Activated naive CD8-positive, alpha-beta T cell treated with anti-CD3 and anti-CD28 coated beads, Interleukin-2, amount 50 U/mL, for 16 hours (primary cell): ENCODE measurements at places on chromosomes 5 and 9.

GRCh38 chr5:14735944-14736343 is 71.4 kb downstream of the OTULIN start:
- DNase-seq = no peak

- DNase-seq = no peak
Observed at GRCh38 chr5:10703676-10704075, 57.4 kb downstream of the DAP start.

DNA sequence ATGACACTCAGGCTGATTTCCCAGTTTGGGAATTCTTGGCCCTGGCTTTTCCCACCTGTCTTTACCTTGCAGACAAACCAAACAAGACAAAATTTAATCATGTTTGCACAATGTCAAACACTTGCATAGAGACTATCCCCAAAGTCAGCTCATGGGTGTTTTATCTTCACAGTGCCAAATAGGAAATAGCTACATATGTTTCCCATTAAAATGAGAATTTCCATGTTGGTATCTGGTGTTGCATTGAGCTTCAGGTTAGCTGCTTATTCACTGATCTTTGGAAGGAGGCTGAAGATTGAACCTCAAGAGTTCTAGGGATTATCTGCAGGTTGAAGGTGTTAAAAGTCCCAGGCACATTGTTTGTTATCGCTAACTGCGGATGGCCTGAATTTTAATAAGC is 19.5 kb downstream of the MAP1B start:
- no peak for DNase-seq

DNA sequence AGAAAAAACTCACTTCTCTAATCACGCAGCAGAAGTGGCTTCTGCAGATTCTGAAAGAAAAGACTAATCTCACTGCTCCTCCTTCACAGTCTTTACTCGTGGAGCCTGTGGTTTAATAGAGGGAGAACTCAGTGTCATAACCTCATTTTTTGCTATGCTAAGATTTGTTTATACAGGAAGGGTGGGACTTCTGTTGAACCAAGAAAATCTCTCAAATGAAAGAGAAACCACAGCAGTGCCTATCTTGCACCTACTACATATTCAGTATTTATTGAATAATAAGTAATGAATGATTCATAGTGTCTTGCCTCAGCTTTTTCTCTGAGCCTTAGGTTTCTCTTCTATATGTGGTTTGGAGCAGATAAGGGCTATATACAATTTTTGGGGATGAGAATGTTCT is 136.1 kb upstream of the DMAC1 start:
- DNase-seq = no peak

DNA sequence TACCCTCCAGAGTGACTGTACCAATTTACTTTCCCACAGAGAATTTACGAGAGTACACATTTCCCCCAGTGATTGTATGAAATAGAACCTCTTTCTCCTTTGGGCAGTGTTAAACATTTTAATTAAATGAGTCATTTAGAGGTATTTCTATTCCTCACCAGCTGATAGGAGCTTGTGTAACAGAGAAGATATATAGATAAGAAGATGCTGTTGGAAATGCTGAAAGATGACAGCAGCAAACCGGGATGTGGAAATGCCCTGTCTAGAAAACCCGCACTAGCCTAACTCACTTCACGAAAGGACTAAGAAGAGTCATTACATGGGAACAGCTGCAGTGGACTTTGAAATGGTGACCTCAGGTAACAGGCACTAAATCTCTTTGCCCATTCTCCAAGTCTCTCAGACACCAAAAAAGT is 68.3 kb downstream of the LPAR1 start:
- no peak for DNase-seq

DNA sequence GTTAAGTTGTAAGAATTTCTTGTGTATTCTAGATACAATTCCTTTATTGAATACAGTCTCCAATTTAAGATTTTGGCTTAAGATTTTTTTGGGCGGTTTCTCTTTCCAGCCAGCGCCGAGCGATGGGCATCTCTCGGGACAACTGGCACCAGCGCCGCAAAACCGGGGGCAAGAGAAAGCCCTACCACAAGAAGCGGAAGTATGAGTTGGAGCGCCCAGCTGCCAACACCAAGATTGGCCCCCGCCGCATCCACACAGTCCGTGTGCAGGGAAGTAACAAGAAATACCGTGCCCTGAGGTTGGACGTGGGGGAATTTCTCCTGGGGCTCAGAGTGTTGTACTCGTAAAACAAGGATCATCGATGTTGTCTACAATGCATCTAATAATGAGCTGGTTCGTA is 278.7 kb upstream of the TARS1 start:
- DNase-seq = no peak

GRCh38 chr5:141095263-141095641 is 837 bp downstream of the PCDHB2 start:
- no peak for DNase-seq

DNA sequence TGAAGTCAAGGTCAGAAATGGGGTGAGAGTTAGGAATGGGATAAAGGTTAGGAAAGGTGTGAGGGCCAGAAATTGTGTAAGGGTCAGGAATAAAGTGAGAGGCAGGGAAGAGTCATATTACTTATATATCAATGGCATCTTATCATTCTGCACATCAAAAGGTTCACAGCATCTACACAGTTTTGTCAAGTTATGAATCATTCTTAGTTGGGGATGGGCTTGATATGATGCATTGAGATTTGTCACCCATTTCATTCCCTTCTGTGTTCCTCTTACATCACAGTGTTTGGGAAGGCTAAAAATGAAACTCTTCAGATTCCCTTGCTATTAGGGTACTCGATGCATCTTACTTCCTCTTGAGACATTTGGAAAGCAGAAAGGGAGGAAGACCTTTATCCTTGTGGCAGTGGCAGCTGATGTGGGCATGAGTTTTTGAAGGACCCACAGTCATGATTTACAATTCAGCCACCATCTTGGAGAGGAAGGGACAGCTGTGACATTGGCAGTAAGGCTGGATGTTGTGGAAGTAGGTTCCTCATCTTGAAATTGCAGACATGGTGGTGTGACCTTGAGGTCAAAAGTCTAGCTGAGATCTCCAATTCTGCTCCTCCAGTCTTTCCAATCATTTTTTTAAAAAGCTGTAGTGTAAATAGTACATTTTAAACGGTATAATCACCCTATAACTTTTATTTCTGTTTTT is 24.2 kb upstream of the NPR3 start:
- no peak for DNase-seq

GRCh38 chr5:16791036-16791705 is 144.9 kb downstream of the MYO10 start:
- DNase-seq = no peak

GRCh38 chr9:6488395-6488794 is 75.4 kb downstream of the UHRF2 start:
- DNase-seq = no peak

- no peak for DNase-seq
Observed at GRCh38 chr5:96852759-96853158, 23.5 kb upstream of the ERAP2 start.

DNA sequence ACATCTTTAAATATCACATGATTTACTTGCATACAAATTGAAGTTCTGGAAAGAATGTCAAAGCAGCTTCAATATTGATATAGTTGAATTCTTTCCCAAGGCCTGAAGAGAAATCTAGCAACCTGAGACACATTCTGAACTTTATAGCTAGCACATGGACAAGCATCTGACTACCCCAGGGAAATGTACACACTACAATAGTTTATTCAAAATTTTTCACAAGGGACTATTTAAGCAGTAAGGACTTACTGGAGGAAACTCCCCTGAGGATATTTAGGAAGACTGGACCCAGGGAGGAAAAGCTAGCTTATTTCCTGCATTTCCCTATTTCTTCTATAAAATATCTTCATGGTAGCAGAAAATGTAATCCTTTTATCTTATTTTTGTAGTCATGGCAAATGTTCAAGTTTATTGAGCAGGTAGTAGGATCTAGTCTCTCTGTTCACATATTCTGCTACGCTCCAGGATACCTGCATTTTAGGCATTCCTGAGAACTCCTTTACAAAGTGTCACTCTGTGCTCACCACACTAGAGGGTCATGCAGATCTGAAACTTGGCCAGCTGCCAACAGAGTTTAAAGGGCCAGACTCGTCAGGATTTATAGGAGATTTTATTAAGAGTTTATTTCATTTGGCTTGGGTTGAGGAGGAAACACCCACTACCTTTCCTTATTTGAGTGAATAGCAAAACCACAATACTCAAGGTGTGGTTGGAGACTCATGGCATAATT is 348.4 kb upstream of the FTMT start:
- no peak for DNase-seq

DNA sequence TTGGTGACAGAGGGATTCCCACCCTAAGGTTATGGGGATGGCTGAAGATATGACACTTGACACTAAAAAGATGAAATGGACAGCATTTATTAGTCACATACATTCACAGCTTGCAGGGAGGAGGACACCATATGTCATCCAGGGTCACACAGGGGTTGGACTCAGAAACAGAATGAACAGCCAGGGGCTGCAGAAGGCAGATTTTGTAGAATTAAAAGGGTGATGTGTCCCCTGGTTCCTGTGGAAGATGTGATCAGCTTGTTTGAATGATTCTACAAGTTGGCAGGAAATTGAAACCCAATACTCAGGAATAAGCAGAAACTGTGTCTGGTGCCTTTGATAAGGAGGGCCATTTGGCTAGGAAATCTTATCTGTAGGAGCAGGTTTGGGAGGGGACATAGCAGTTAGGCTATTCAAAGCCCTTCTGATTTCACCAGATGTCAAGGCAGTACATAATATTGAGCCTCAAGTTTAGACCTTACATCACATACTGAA is 102.3 kb upstream of the GRIN3A start:
- DNase-seq = no peak

- DNase-seq = no peak
Observed at GRCh38 chr9:112819635-112820496, 69.3 kb downstream of the SNX30 start.

GRCh38 chr5:96433066-96433447 is at the start of gene PCSK1:
PCSK1 (minus strand) TSS chr5:96433248; CDS start chr5:96433042, 206 bp downstream.
- no peak for DNase-seq

DNA sequence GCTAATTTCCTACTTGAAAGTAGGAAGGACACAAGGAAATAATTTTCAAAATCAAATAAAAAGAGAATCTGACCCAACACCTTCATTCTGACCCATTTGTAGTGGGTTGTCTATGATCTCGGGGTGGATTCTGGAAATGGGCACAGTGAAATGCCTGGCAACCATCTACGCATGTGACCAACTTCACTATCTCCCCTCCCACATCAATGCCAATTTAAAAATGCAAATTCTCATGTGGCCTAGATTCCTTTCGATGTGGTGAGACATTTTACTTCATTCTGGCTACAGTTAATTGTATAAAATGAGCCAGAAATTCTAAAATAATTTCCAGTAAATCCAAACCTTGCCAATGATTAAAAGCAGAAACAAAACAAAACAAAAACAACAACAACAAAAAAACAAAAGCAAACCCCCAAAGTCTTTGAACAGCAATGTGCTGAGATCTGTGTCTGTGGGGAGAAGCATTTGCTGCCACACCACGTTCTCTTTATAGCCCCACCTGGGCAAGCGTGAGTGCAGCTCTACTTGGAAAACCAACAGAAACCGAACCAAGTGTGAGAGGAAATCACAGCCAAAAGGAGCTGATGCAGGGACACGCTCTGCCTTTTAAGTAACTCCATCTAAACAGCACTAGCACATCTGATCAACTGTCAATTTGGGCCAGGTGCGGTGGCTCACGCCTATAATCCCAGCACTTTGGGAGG is 59.0 kb downstream of the USP20 start:
- DNase-seq = no peak

GRCh38 chr5:100900142-100900795 is 2.8 kb downstream of the ST8SIA4 start:
- peak; percentile 9 for DNase-seq

- no peak for DNase-seq
Observed at GRCh38 chr5:61290791-61291210, 41.3 kb upstream of the ZSWIM6 start.

DNA sequence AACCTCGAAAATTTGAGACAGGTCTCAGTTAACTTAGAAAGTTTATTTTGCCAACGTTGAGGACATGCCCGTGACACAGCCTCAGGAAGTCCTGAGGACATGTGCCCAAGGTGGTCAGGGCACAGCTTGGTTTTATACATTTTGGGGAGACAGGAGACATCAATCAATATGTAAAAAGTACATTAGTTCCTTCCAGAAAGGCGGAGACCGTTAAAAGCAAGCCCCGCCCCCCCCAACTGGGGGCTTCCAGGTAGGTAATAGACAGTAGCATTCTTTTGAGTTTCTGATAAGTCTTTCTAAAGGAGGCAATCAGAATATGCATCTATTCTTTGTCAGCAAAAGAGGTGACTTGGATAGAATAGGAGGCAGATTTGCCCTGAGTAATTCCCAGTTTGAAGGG is 599 bp upstream of the MOCS2 start:
- no peak for DNase-seq

- no peak for DNase-seq
Observed at GRCh38 chr9:26292943-26293342, 599.7 kb downstream of the CAAP1 start.

DNA sequence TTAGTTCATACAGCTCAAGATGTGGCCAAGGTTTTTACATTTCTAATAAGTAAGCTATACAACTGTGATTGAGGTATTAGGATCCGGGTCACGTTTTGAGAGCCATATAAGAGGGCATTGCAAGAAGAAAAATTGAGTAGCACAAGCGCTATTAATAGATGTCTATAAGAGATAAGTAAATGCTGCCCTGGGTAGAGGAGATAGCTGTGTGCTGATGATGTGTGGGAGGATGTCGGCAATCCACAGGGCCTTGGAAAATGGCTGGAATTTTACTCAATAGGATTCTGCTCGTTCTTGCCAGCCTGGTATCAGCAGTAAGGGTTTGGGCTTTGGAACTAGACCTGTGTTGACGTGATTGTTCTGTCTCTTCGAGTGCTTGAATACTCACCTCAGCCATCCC is 41.6 kb downstream of the CSF1R start:
- no peak for DNase-seq

- no peak for DNase-seq
Observed at GRCh38 chr5:60350794-60351193, 349.2 kb downstream of the DEPDC1B start.

- DNase-seq = no peak
Observed at GRCh38 chr5:67530609-67531255, 334.1 kb upstream of the CD180 start.

DNA sequence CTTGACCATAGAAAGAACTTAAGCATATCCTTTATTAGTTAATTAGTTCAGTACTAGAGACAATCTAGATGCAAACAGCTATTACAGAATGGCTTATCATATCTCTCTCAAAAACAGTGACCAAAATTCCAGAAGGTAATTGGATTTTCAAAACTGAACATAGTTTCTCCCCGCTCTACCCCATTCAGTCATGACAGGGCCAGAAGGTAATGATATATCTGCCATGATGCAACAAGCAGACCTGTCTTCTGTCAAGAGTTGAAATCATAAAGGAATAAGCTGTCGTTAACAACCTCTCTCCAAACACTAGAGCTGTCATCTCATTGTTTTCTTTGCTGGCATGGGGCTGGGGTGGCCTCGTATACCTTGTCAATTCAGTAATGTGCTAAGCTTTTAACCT is 200.5 kb upstream of the POU5F2 start:
- DNase-seq = no peak

GRCh38 chr9:135602789-135603481 is 36.4 kb downstream of the GLT6D1 start:
- peak; percentile 12 for DNase-seq

DNA sequence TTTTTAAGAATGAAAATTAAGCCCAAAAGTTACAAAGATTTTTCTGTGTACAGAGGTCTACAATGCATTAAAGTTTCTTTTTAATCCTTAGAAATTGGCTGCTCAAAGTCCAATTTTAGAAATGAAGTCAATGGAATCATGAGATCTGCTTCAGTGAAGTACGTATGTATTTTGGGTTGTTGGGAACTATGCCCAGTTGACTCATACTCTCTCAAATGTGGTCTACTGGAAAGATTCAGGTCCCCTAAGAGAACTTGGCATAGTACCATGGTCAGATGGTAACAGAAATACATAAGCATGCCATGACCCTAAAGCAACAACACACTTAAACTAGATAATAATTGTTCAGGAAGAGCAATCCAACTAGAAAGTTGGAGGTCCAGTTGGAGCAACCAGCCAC is 23.0 kb downstream of the FBLL1 start:
- no peak for DNase-seq
